Activated CD8-positive, alpha-beta T cell treated with anti-CD3 and anti-CD28 coated beads for 36 hours (primary cell): ENCODE measurements at places on chromosomes 16 and 17. TPM values are rescaled to one million over a fixed set of nuclear protein-coding genes. Genes with fewer than 3 reads are reported as not detected.
A peak's percentile ranks its signal among the peaks of the same experiment; 100 is the strongest.

GRCh38 chr17:42878924-42879595 is 21.5 kb upstream of the G6PC1 start:
- H3K36me3 ChIP-seq = no peaks in the 10 kb centered on the region
- no peak for DNase-seq
- peaks cover 6% of the 10 kb centered on the region for H3K27me3 ChIP-seq
- no peak overlapping the region for H3K27ac ChIP-seq
- H3K4me3 ChIP-seq = no peak overlapping the region

MYH3 gene
- 4.1 TPM for total RNA-seq

DNA sequence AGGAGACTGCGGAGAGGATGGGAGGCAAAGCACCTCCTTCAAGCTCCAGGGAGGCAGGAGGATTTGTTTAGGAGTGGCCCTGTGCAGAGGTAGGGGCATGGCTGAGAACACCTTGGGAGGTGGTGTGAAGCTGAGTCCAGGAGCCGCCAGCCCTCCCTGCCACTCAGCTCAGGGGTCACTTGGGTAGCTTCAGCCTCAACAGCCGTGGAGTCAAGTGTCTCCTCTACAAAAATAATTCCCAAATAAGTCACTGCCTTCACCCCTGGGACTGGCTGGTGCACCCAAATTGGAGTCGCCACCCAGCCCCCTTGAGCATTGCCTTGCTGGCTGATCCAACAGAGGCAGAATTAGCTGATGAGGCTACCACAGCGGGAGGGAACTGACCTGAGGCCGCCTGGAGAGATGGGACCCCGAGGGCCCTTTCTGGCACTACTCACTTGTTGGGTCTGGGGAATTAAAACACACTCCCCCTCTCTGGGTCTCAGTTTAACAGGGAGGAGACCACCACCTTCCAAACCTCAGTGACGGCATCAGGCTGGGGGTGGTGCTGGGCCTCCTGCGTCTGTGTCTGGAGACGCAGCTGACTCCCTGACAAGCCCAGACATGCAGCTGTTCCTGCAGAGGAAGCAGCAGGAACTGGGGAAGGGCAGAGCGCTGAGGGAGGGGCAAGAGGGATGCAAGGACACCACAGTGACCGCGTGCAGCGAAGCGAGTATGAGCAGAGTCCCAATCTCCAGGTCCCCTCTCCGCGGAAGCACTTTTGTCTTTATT is 87.9 kb upstream of the TOB1 start:
- peaks cover 8% of the 10 kb centered on the region for H3K4me1 ChIP-seq
- no peaks in the 10 kb centered on the region for H3K36me3 ChIP-seq
- H3K4me3 ChIP-seq = no peak overlapping the region
- no peak for DNase-seq

NXN gene
- total RNA-seq = 1.4 TPM

GRCh38 chr17:38881600-38882191 is 11.8 kb downstream of the LASP1 start:
- H3K27ac ChIP-seq = peak overlapping the region; percentile 85
- no peaks in the 10 kb centered on the region for H3K27me3 ChIP-seq
- peaks cover 88% of the 10 kb centered on the region for H3K4me1 ChIP-seq
- H3K36me3 ChIP-seq = peaks cover 73% of the 10 kb centered on the region
- peak overlapping the region; percentile 57 for H3K4me3 ChIP-seq

FOXC2 gene
- total RNA-seq = not detected

GRCh38 chr16:67723911-67724305 is 4.8 kb upstream of the GFOD2 start:
- no peak overlapping the region for H3K27ac ChIP-seq
- no peak overlapping the region for H3K4me3 ChIP-seq
- no peaks in the 10 kb centered on the region for H3K27me3 ChIP-seq
- H3K4me1 ChIP-seq = peaks cover 10% of the 10 kb centered on the region
- no peak for DNase-seq

LPO gene
- total RNA-seq = not detected

GRCh38 chr17:67482764-67483163 is 105.7 kb downstream of the PITPNC1 start:
- no peak for DNase-seq
- no peak overlapping the region for H3K4me3 ChIP-seq
- peak overlapping the region; percentile 92 for H3K27ac ChIP-seq

GRCh38 chr17:41322094-41322902 is 6.8 kb upstream of the KRTAP17-1 start:
- H3K27ac ChIP-seq = no peak overlapping the region
- no peaks in the 10 kb centered on the region for H3K27me3 ChIP-seq
- H3K4me1 ChIP-seq = peaks cover 15% of the 10 kb centered on the region
- H3K4me3 ChIP-seq = no peak overlapping the region
- DNase-seq = no peak

DNA sequence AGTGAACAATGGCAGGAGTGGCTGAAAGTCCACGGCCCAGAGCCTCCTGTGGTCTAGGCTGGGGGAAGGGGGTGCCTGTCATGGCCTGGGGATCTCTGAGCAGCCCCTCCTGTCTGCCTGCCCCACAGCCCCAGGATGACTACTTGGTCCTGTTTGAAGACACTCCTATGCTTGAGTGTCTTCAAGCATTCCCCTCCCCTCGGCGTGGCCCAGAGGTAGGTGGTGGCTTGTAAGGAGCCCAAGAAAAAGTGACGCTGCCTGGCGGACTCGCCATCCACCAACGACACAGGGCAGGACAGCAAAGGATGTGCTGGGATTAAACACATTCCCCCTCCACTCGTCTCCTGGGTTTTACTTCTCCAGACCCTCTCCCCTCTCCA is 5.7 kb downstream of the SULT1A1 start:
- no peak for DNase-seq
- H3K4me1 ChIP-seq = no peaks in the 10 kb centered on the region
- no peaks in the 10 kb centered on the region for H3K27me3 ChIP-seq
- no peak overlapping the region for H3K27ac ChIP-seq
- peaks cover 2% of the 10 kb centered on the region for H3K36me3 ChIP-seq
- H3K4me3 ChIP-seq = no peak overlapping the region

GRCh38 chr16:57284209-57284951 is at the start of gene PLLP:
PLLP (minus strand) TSS chr16:57284672; CDS start chr16:57284540, 132 bp downstream.
- peak within 1 kb of the TSS; percentile 69 for H3K4me3 ChIP-seq
- H3K27me3 ChIP-seq = peaks cover 12% of the 10 kb centered on the region
- no peak within 1 kb of the TSS for H3K27ac ChIP-seq
- peak; percentile 31 for DNase-seq
- H3K36me3 ChIP-seq = no peaks in the 10 kb centered on the region
- H3K4me1 ChIP-seq = peaks cover 6% of the 10 kb centered on the region

GRCh38 chr17:46122486-46122871 is 70.8 kb downstream of the KANSL1 start:
- H3K27ac ChIP-seq = peak overlapping the region; percentile 62
- H3K4me1 ChIP-seq = peaks cover 81% of the 10 kb centered on the region
- H3K36me3 ChIP-seq = peaks cover 23% of the 10 kb centered on the region
- H3K27me3 ChIP-seq = no peaks in the 10 kb centered on the region
- H3K4me3 ChIP-seq = peak overlapping the region; percentile 34

- no peak overlapping the region for H3K27ac ChIP-seq
- H3K36me3 ChIP-seq = no peaks in the 10 kb centered on the region
- H3K4me1 ChIP-seq = peaks cover 9% of the 10 kb centered on the region
- peaks cover 44% of the 10 kb centered on the region for H3K27me3 ChIP-seq
- peak overlapping the region; percentile 10 for H3K4me3 ChIP-seq
These were observed 34.8 kb downstream of the CBFA2T3 start for GRCh38 chr16:88941913-88942909.

NKIRAS2 gene
- total RNA-seq = 15.0 TPM

AOC3 gene
- 2.0 TPM for total RNA-seq

IKZF3 gene
- 52.1 TPM for total RNA-seq

DNA sequence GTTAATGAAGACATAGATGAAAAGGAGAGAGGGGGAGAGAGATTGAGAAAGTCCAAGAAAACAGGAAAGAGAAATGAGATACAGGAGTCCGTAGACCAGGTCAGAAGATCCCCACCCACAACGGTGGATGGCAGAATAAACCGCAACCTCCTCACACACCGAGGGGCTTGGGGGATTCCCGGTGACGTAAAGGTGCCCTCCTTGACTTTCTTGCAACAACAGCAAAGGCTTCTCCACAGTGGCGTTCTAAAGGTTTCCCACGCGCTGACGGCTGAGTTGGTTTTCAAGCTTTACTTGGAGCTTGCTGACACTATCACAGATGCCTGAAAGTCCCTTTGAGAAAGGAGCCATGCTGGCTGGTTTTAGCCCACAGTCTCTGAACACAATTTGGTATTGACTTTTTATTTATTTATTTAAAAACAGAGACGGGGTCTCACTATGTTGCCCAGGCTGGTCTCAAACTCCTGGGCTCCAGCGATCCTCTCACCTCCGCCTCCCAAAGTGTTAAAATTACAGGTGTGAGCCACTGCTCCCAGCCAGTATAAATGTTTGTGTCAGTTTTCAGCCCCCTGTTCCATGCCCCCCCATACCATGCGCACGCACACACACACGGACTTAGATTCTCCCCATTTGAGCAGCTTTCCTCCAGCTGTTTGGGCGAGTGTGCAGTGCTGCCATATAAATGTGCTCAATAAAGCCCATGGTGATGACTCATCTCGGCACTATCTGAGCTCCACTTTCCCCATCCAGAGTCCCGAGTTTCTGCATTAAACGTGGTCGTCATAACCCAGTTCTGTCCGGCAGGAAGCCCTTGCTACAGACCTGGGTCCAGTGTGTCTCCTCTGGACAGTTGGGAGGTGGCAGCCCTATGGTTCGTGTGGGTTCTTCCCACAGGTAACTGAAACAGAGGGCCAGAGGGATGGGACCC is 33.0 kb upstream of the SEC14L1 start:
- H3K36me3 ChIP-seq = peaks cover 15% of the 10 kb centered on the region
- peak overlapping the region; percentile 26 for H3K4me3 ChIP-seq
- peaks cover 45% of the 10 kb centered on the region for H3K4me1 ChIP-seq
- peak overlapping the region; percentile 79 for H3K27ac ChIP-seq

DNA sequence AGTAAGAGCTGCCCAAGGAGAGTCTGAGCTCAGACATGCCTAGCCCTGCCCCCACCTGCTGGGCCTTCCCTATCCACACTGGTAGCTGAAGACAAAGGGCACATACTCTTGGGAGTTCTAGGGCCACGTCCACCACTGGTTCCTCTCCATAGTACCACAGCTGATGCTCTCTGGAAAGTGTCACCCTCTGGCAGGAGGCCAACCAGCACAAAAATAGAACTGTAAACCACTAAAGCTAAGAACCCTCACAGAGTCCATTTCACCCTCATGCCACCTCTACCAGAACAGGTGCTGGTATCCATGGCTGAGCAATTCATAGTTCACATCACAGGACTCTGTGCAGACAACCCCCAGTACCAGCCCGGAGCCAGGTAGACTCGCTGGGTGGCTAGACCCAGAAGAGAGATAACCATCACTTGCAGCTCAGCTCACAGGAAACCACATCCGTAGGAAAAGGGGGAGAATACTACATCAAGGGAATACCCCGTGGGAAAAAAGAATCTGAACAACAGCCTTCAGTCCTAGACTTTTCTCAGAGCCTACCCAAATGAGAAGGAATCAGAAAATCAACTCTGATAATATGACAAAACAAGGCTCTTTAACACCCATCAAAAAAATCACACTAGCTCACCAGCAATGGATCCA is 115.3 kb downstream of the CEP112 start:
- no peaks in the 10 kb centered on the region for H3K36me3 ChIP-seq
- peaks cover 17% of the 10 kb centered on the region for H3K4me1 ChIP-seq
- H3K27ac ChIP-seq = no peak overlapping the region
- H3K27me3 ChIP-seq = no peaks in the 10 kb centered on the region
- no peak for DNase-seq

GRCh38 chr17:2197271-2197670 is 106.3 kb downstream of the SMG6 start:
- no peak overlapping the region for H3K27ac ChIP-seq
- H3K27me3 ChIP-seq = no peaks in the 10 kb centered on the region
- H3K4me3 ChIP-seq = no peak overlapping the region
- H3K4me1 ChIP-seq = peaks cover 52% of the 10 kb centered on the region
- no peak for DNase-seq

- H3K27ac ChIP-seq = peak overlapping the region; percentile 85
- H3K4me1 ChIP-seq = peaks cover 24% of the 10 kb centered on the region
- peak overlapping the region; percentile 56 for H3K4me3 ChIP-seq
- H3K36me3 ChIP-seq = peaks cover 2% of the 10 kb centered on the region
- DNase-seq = peak; percentile 87
- no peaks in the 10 kb centered on the region for H3K27me3 ChIP-seq
These were observed 372.7 kb downstream of the SLC39A11 start for GRCh38 chr17:72719578-72720493.

ANKS4B gene
- not detected for total RNA-seq

DNA sequence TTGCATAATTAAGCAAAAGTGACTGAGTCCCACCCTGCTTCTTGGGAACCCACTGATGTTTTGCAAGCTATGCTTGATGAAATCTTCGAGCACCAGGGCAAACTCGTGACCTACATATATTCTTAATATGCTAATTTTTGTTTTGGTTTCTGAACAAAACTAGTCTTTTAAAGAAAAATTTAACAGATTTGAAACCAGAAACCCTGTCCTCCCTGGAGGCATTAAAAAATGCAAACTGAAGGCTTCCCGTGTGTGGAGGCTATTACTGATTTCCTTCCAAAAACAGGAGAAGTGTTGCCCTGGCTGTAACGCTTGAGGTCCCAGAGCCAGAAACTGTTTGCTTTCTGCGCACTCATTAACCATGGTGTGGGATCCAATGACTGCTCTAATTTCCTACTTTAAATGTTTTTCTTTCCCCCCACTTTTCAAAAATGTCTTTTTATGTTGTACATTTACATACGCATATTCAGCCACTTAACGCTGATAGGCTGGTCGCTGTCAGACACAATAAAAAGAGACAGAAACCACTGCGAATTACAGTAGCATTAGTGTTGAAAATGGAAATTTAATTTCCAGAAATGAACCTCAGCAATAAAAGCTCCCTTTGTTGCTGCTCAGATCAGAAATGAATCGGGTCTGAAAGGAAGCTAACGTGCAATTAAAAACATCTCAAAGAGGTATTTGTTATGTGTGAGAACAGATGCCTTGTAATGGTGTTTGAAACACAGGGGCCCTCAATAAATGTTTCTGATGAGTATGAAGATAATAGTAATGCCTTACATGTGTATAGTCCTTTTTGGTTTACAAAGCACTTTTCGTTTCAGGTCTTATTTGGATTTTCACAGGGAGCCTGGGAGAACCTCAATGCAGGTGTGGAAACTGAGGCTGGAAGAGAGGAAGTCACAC is 39.9 kb upstream of the IRX6 start:
- H3K4me3 ChIP-seq = no peak overlapping the region
- H3K36me3 ChIP-seq = no peaks in the 10 kb centered on the region
- peaks cover 10% of the 10 kb centered on the region for H3K27me3 ChIP-seq
- no peak overlapping the region for H3K27ac ChIP-seq
- no peaks in the 10 kb centered on the region for H3K4me1 ChIP-seq

TBC1D3K gene
- total RNA-seq = not detected

DNA sequence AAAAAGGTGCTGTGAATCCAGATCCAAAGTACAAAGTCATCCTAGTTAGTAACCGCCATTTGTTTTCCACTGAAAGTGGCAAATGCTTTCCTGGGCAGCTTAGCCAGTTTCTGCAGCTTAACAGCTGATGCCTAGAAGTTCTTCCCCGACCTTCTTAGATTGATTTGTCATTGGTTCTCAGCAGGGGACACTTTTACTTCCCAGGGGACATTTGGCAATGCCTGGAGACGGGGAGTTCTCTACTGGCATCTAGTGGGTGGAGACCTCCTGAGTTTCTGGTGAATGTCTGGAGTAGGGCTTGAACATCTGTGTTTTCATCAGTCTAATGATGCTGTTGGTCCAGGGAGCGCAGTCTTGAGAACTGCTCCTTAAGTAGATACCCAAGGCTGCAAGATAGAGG is 7.6 kb downstream of the DNAJA3 start:
- peaks cover 46% of the 10 kb centered on the region for H3K36me3 ChIP-seq
- H3K27ac ChIP-seq = peak overlapping the region; percentile 12
- H3K27me3 ChIP-seq = no peaks in the 10 kb centered on the region
- H3K4me1 ChIP-seq = peaks cover 30% of the 10 kb centered on the region

GRCh38 chr17:40443988-40444899 is 994 bp downstream of the IGFBP4 start:
- peaks cover 5% of the 10 kb centered on the region for H3K27me3 ChIP-seq
- no peak for DNase-seq
- H3K4me1 ChIP-seq = peaks cover 28% of the 10 kb centered on the region
- H3K36me3 ChIP-seq = no peaks in the 10 kb centered on the region
